ENCODE measurements at places on chromosomes 4 and X. TPM values are rescaled to one million over a fixed set of nuclear protein-coding genes. Genes with fewer than 3 reads are reported as not detected.
A peak's percentile ranks its signal among the peaks of the same experiment; 100 is the strongest.

DNA sequence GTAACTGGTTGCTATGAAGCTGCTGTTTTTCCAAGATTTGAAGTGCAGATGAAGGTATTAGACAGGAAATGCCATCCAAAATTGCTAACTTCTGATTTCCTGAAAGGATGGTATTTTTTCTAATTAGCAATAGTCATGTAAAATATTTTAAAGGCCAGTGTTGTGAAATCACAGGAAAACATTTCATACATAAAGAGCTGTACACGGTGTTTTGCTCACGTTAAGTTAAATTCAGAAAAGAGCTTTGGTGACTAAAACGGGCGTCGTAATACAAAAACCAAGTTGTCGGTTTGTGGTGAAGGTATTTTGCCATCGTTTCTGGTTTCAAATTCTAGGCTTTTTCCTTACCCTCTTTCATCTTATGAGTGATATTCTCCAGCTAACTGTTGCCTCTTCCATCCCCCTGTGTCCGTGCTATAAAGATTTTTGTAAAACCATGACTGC is 39.8 kb downstream of the AFF1 start:
- no peak for DNase-seq

GRCh38 chrX:119618439-119618838 is 12.2 kb upstream of the NKRF start:
- no peak for DNase-seq

GRCh38 chrX:137194164-137194563 is 160.4 kb upstream of the GPR101 start:
- DNase-seq = peak; percentile 19

- no peak for DNase-seq
Observed at GRCh38 chr4:120749445-120750151, 172.9 kb downstream of the PRDM5 start.

DNA sequence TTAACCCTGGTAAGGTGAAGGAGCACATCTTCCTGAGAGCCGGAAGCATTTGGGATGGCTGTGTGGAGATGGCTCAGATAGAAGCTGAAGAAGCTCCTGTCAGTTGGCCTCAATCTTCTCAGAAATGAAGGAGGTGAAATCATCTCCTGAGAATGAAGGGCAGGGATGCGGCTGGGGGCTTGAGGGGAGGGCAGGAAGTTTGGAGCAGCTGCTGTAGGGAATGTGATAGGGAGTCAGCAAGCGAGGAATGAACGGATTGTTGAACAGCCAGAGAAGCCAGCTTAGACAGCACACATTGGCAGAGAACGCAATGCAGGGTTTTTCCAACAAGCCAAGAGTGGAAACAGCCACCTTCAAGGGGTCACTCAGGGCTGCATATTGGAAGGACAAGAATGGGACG is 10.0 kb downstream of the KCNE5 start:
- no peak for DNase-seq

DNA sequence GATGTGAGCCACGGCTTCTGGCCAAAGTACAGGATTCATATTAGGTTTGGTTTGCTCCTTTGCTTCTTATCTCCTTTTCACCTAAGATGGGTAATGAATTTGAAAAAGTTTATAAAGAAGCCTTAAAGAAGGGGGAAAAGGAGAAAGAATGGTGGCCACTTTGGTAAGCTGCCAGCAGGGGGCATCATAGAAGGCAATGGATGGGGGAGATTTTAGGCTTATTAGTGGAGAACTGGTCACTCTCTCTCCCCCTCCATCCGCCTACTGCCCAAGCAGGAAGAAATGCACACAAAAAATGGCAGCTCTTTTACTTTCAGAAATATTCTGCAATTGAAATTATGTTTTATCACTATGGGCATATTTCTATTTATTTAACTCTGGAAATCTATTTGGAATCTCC is 32.0 kb downstream of the SPARCL1 start:
- peak; percentile 19 for DNase-seq

- no peak for DNase-seq
Observed at GRCh38 chr4:101114936-101115372, 232.4 kb downstream of the PPP3CA start.

DNA sequence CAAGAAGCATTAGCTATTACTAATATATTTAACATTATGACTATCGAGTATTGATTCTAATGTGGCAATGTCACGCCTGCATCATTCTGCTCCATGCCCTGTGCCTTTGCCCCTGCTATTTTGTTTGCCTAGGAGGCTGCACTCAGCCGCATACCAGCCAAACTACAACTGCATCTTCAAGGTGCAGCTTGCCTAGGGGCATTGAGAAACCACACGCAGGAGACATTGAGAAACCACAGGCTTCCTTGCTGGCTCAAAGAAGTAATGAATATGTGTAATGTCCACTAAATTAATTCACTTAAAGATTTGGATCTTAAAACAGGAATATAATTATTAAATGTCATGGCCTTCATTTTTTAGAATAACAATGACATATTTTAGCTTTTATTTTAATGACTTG is 683.6 kb upstream of the TENM3 start:
- no peak for DNase-seq

DNA sequence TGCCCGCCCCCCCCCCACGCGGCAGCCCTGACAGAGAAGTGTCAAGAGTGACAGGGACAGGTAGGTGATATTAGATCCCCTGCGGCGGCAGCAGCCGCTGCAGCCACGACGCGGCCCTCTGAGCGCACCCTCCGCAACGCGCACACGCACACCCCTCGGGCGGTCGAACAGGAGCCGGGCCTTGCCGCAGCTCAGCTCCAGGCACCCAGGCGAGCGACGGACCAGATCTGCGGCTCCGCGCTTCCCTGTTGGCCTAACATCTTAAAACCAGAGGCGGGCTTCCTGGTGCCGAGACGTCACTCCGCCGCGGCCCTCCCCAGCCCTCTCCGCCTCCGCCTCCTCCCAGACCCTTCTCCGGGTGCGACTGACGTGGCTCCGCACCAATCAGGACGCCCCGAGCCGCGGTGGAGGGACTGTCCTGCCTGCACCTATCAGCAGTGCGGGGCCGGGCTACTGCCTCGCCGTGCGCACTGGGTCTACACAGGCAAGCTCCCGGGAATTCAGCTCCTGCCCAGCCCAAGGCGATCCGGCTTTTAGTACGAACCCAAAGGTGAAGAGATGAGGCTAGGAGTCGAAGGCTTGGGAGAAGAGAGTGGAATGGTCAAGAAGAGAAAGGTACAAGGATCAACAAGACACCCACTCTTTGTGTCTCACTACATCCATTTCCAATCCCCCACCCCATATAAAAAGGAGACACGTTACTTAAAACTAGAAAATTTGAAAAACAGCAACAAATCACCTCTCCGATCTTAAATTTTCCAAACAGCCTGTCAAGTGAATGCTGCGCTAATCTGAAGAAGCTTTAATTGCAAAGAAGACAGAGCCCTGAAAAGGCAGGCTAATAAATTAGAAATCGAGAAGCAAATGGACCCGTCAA is at the start of gene PITX2:
Gene PITX2 (minus strand): TSS at position 237 of the 877 bp plus-strand sequence. CDS start 617 bp downstream, outside the sequence.
- peak; percentile 100 for DNase-seq

DNA sequence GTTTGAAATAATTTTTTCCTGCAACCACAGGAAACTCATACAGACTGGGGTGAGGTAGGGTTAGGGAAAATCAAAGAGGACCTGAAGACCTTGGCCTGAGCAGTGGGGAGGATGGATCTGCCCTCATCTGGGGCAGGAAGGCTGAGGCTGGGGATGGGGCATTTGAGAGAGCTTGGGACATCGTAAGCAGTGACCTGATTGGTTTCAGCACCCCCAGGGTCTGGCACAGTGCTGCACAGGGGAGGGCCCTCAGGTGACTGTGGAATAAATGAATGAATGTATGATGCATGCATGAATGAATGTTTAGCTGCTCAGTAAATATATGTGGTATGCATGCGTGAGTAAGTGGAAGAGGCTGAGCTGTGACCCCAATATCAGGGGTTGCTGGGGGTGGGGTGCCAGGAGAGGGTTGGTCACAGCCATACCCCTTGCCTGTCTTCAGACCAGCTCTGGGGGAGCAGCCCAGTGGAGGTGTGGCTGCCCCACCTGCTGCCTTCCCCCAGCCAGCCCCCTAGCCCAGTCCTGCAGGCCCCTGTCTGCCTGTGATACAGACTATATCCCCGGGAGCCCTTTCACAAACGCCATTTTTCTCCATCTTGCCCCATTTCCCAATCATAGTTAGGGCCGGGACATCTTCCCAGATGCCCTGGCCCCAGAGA is 11.0 kb upstream of the TNIP2 start:
- DNase-seq = no peak

GRCh38 chr4:4672402-4672801 is 130.6 kb upstream of the STX18 start:
- no peak for DNase-seq

DNA sequence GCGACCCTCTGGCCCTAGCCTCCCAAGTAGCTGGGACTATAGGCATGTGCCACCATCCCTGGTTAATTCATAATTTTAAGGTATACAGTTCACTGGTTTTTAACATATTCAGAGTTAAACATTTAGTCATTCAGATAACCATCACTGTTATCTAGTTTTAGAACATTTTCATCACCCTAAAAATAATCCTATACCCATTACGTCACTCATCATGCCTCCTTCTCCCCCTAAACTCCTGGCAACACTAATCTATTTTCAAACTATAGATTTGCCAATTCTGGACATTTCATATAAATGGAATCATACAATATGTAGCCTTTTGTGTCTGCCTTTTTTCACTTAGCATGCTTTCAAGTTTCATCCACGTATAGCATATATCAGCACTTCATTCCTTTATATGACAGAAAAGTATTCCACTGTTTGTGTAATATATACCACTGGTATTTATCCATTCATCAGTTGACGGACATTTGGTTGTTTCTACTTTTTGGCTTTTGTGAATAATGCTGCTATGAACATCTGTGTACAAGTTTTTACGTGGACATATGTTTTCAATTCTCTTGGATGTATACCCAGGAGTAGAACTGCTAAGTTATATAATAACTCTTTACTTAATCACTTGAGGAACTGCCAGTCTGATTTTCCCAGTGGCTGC is 32.0 kb upstream of the RPS3A start:
- no peak for DNase-seq

DNA sequence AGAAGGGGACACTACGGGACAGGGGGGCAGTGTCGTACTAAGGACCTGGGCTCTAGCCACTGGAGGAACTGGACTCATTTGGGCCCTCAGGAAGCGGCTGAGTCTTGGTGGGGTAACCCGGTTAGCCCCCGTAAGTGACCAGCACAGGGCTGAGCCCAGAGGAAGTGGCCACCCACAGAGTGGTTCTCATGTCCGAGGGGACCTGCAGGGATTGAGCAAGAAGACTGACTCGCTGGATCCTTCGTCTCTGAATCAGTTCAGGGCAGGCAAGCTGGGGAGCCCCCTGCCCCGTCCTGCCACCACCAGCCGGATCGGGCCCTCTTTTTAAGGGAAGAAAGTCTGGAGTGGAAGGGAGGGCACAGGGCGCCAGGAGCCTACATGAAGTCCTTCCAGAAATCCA is 719 bp upstream of the BGN start:
- no peak for DNase-seq

GRCh38 chrX:53239474-53239873 is 14.5 kb upstream of the KDM5C start:
- DNase-seq = peak; percentile 79

DNA sequence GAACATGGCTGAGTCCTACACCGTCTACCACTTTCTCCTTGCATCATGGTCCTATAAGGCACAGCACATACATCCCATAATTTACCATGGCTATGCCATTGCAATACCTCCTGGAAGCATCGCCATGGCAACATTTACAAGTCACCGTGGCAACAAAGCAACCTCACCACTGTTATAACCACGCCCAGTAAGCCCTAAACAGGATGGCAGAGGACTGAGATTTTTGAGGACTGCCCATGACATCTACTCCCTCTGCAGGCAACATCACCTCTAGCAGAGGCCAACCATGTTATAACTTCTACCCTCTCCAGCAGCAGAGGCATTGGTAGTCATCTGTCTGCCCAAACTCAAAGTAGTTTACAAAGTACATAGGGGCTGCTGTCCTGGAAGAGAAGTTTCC is 29.7 kb downstream of the BCOR start:
- peak; percentile 44 for DNase-seq

GRCh38 chrX:27600686-27601085 is 10.5 kb downstream of the DCAF8L2 start:
- DNase-seq = no peak

- no peak for DNase-seq
Observed at GRCh38 chr4:7186516-7187167, 5.7 kb upstream of the SORCS2 start.

- DNase-seq = no peak
Observed at GRCh38 chrX:72078411-72078810, 53.3 kb downstream of the RTL5 start.

DNA sequence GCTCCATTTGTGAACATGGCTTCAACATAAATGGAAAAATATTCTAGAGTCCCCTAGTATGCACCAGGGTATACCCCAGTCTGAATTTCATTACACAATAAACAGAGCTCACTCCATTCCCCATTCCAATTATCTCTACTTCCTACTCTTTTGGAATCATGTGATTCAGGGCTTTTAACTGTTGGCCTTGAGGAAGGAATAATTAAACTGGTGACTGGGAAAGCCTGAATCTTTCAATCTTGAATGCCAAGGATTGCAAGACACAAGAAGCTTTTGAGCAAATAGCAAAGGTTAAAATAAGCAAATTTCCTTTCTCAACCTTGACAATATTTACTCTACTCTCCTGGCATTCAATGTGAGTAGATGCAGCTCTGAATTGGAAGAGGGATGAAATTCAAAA is 77.5 kb upstream of the INPP4B start:
- DNase-seq = no peak

- DNase-seq = no peak
Observed at GRCh38 chrX:10033375-10034007, 66.3 kb downstream of the CLDN34 start.

DNA sequence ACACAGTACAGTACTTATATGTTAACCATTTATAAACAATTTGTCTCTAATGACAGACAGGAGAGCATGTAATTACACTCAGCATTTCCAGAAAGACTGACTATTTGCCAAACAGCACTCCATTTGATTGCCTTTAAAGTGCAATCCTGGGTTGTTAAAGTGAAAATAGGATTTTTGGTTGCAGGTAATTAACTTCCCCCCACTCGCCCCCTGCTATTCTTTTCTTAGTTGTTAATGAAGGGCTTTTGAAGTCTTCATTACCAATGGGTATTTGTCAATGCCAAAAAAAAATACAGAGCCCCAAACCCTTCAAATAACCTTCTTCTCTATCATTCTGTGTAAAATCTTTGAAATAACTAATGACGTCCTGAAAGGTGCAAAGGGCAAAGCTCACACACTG is 825.6 kb downstream of the STPG2 start:
- peak; percentile 2 for DNase-seq

DNA sequence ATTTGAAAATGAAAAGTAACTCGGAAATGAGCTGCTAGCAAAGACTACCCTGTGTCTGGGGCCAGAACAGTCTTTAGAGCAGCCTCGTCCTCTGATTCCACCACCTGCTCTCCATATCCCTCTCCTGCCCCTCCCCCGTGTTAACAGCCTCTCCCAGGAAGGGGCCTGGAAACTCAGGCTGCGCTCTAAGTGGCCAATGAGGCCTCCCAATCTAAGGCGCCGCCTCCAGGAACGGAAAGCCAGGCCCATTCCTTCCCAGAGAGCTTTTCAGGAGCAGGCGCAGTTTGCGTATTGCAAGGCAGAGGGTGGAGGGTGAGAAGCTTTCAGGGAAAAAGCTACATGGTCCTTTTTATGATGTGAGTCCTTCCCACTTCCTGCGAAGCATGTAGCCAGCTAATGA is 31.2 kb downstream of the RS1 start:
- DNase-seq = peak; percentile 76

Gene XAGE2
- total RNA-seq = not detected

Gene RHOXF1
- not detected for total RNA-seq

Gene PIN4
- 28.8 TPM for total RNA-seq
